ENCODE measurements at places on chromosomes 16 and 17.

DNA sequence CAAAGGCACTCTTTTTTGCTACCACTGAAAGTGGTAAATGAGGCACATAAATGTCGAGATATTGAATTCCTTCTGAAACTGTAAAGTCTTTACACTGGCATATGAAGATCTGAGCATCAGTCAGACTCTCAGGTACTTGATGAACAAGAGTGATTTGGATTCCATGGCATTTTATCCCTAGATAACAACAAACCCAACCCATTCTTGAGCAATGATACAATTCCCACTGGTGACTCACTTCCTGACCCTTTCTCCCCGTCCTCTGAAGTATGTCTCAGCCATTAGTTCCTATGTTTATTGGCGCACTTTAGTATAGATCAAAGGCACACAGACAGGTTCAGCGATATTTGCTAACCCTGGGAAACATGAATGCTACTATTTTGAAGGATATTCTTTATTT is 147.0 kb upstream of the RBFOX1 start:
- no peak for DNase-seq

DNA sequence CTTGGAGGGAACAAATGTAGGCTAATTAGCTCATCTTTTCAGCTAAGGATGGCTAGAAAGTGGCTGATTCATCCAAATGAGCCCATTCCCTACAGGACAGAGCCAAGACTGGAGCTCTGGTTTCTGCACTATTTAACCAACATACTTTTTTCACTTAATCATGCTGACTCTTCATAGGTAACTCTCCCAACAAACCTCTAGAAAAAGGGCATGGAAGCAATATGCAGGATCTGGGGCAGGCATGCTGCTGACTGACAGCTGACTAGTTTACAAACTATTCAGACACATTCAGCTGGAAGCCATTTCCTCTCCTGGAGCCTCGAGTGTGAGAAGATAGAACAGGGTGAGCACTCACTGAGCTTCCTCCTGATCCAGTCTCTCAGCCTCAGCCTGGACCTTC is 6.2 kb downstream of the BECN1 start:
- DNase-seq = no peak

DNA sequence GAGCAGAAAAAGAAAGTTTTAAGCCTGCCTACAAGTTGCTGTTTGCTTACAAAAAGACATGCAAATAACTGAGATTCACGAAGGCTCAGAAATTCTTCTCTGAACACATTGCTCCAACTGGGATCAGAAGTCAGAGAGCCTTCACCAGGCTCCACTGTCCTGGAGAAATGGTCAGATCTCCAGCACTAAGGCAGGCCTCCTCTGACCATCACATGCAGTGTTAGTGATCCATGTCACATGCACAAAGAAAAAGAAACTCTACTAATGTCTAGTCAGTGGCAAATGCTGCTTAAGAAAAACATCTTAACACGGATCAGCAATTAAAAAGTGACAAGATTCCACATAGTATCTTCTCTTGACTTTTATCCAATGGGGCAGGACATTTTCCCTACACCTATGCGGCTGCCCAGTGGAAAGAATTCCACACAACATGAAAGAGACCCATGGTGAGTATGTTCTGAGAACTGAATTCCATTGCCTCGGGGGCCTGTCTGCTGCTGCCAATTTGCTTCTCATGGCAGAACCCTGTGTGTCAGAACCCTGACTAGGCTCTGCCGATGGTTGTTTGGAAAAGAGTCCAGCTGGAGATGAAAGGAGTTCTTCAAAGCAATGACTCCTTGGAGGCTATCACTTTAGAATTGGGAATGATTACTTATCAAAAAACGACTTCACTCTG is 96.6 kb downstream of the HIC1 start:
- DNase-seq = no peak

DNA sequence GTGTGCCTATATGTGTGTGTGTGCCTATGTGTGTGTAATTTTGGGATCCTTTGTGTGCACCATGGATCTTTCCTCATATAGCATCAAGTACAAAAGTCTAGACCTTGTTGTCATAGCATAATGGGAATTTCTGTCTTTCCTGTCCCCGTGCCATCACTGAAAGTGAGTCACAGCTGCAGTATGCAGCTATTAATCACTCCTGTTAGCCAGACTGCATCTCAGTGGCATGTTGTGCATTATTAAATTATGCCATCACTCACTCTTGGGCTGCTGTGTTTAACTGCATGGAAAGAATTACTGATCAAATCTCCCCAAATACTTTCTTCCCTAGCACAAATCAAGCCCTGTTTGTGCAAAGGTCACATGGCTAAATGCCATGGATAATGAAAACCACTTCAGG is 92.4 kb downstream of the CBLN1 start:
- no peak for DNase-seq

DNA sequence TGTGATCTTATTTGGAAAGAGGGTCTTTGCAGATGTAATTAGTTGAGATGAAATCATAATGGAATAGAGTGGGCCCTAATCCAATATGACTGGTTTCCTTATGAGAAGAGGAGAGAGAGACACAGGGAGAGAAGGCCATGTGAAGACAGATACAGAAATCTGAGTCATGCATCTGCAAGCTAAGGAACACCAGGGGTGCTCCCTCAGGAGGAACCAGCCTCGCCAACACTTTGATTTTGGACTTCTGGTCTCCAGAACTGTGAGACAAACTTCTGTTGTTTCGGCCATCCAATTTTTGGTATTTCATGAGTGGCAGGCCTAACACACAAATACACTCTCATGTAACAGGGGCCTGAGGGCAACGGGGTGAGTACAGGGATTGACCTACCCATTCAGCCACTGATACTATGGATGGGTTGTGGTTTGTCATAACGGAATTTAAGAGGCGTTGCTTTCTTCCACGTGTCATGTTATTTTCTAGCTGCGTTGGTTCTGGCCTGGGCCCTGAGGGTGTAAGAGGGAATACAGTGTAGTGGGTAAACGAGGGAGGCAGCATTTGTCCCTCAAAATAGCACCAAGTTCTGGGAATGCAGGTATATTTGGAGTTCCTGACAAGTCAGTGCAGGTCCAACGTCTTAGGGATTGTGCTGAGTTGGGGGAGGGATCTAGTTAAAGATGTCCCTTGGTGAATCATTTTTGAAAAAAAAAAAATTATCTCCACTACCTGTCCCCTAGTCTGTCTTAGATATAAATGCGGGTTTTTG is 17.7 kb downstream of the PLCG2 start:
- no peak for DNase-seq

DNA sequence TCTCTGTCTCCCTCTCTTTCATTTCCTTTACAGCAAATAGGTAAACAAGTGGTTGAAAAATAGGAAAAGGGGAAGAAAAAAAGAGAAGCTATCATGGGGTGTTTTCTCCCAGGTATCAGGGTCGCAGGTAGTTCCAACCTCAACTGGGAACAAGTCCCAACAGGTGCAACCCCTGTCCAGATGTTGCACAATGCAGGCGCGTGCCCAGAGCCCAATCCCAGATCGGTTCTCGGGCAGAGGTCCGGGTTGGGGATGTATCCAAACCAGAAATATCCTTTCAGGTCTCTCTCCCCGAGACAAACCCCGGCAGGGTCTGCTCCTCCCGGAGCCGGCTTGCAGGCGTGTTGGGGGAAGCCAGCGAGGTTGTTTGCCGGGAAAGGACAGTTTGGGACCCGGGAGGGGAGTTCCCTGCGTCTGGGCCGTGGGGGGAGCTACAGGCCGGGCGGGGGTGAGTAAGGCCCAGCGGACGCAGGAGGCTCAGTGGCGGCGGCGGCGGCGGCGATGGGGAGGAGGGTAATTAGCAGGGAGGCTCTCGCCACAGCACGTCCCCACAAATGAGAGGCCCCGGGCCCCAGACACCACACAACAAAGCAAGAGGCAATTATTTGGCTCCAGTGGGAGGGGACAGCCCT is 21.2 kb upstream of the SP6 start:
- DNase-seq = no peak

DNA sequence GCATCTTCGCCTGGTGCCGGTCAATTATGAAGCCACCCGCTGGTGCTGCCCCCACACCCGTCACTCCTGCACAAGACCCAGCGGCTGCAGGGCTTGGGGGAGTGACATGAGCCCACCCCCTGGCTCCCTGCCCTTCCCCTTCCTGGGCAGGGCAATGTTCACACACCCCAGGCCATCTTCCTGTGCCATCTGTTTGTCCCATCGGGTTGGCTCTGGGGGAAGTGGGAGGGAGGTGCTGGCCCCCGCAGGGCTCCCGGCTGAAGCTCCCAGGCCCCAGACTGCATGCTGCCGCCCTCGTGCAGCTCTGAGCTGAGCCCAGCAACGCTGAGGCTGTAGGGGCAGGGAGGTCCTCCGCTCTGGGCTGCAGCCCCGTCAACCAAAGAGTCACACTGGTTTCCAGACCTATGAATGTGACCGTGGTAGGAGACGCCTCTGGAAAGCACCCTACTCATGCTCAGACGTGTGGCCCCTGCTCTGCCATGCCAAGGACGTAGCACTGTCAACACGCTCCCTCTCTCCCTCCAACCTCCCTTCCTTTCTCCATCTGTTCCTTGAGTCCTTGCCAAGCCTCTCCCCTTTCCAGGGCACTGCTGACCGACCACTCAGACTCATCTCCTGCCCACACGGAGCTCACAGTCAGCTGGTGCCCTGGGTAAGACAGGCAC is 140.4 kb downstream of the ENGASE start:
- no peak for DNase-seq

Data from right forelimb (tissue), 1 donor.